ENCODE measurements at places on chromosomes 5 and 9. TPM values are rescaled to one million over a fixed set of nuclear protein-coding genes. Genes with fewer than 3 reads are reported as not detected.

Gene PTPN3
- total RNA-seq: 0.61 TPM

Gene ZDHHC11B
- total RNA-seq: 0.09 TPM

Gene ARID3C
- total RNA-seq: 0.14 TPM

Gene TCF7
- 30.8 TPM for total RNA-seq

Gene RABL6
- total RNA-seq: 116 TPM

Gene PAEP
- not detected for total RNA-seq

Gene CDH6
- not detected for total RNA-seq

Gene FAM151B
- 1.0 TPM for total RNA-seq

Gene PCDHB10
- not detected for total RNA-seq

All from T-helper 2 cell treated with Interferon-gamma antibody and Interleukin-4, amounts not matched to agents 100 ng/mL and 5 ng/mL, for 36 hours (primary cell).